ENCODE measurements at places on chromosomes 4 and X.

DNA sequence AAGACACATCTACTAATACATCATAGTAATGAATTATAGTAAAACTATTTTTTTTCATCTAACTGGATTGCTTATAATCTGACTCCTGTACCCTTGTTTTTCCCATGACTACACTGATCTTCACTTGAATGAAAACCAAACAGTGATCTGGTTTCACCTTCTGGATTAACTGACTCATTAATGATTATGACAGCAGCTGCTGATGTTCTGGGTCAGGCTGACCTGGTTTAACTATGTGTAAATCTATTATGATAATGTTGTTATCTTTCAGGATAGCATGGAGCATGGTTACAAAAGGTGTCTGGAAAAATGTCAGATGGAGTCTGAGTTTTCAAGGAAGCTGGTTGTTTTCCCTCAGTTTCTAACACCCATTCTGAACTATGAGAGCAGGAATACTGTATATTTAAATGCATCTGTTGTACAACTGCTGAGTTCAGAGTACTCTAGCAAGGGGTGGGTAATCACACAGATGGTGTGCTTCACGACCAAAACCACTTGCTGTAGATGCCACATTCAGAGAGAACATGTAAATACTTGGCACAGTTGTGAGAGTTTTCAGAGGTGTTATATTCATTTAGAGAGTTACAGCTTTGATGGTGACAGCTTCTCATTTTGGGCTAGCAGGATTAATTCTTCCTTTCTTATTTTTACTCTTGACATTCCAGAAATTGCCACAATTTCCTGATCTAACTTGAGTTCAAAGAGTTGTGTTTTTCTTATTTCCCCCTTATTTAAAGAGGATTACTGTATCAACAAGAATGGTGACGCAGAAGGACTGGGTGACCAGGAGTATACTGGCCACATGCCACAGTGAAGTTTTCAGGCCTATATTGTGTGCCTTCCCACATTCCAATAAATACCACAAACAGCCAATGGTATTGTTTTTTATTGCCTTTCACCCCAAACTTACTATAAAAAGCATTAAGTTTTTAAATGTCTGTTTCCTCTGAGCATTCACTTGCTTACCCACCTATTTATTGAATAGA is 249.7 kb upstream of the TET2 start:
- no peak for DNase-seq

DNA sequence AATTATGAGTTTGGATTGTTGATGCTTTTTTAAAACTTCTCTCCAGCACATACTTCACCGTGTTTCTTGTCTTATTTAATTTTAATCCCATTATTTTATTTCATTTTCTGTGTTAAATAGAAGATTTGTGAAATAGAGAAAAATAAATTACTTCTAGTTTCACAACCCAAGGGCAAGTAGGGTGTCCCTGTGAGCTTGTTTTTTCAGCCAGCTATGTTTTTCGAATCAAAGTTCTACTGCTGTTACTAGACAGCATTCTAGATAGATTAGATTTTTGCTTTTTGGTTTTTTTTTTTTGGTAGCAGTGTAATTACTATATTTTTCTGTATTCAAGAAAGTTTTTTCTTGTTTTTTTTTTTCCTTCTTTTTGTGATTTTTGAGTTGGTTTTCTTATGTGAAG is 59.9 kb downstream of the RBPJ start:
- DNase-seq, result no peak

DNA sequence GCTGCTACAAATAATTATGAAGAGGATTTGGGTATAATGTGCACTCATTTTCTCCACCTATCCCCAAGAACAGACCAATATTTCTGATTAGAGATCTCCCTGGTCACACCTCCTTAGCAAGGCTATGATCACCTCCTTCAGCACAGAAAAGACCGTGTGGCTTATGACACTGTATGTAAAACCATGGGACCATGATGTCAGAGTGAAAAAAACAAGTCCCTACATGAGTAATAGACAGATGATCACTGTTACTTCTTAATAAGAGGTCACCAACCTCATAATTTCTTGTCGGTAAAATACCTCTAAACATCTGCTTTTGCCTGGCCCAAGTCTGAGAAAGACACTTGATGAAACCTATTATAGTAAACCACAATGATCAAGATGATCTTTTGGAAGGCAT is 330.6 kb upstream of the F9 start:
- DNase-seq, result no peak

GRCh38 chr4:114103908-114104307 is 124.5 kb upstream of the ARSJ start:
- no peak for DNase-seq

DNA sequence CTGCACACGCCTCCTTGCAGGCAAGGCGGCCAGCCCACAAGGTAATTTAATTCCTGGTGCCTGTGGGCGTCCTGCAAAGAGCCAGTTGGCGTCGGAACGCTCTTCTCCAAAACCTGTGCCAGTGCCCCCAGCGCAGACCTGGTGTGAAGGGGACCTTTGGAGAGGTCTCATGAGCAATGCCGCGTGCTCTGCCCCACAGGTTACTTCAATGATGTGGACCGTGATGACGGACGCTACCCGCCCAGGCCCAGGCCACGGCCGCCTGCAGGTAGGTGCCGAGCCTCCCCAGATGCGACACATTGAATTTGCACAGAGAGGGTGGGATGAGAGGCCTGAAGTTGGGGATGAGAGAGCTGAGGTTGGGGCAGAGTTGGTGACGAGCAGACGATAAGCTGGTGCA is 34.4 kb upstream of the GYG2 start:
- no peak for DNase-seq

Measured in stimulated activated CD8-positive, alpha-beta memory T cell treated with anti-CD3 and anti-CD28 coated beads, Interleukin-4, amount 100 ng/mL, for 1 hour (primary cell).